Stimulated activated CD8-positive, alpha-beta memory T cell treated with anti-CD3 and anti-CD28 coated beads, Interleukin-15, amount 100 ng/mL, for 48 hours (primary cell): ENCODE measurements at places on chromosomes 11 and 22.

- DNase-seq, result no peak
These were observed 637.0 kb downstream of the OPCML start for GRCh38 chr11:132895340-132895739.

DNA sequence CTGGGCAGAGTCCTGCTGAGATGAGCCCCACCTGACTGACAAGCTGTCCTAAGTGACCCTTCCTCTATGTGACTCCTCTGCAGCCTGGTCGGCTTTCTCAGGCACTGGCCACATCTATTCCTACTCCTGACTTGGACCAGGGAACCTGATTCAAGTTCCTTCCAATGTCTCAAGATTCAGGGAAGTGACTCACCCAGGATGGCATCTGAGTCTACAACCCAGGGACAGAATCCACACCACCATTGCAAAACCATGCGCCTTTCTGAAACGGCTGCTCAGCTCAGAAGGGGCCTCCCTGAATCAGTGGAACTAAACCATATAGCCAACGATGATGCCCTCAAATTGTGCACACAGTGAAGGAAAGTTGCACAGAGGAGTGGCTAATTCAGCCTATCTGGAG is 63.9 kb upstream of the CSNK2A3 start:
- DNase-seq, result no peak

GRCh38 chr22:19477321-19478044 is 1.5 kb downstream of the UFD1 start:
- no peak for DNase-seq

- DNase-seq, result no peak
These were observed 164.0 kb upstream of the UBASH3B start for GRCh38 chr11:122491509-122491908.

DNA sequence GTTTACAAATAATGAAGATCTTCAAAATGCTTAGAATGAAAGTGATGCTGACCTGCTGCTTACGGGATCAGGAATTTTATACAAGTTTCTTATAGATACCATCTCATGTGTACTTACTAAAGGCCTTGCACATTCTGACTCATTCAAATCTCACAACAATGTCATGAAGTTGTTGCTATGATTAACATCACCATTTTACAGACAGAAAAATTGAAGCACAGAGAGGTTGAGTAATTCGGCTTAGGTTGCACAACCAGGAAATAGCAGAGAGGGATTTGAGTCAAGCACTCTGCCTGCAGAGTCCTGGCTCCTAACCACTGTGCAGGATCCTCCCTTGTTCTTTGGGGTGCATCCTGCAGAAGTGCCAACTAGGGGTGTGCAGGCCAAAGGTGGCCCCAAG is 471.9 kb downstream of the MIAT start:
- no peak for DNase-seq

DNA sequence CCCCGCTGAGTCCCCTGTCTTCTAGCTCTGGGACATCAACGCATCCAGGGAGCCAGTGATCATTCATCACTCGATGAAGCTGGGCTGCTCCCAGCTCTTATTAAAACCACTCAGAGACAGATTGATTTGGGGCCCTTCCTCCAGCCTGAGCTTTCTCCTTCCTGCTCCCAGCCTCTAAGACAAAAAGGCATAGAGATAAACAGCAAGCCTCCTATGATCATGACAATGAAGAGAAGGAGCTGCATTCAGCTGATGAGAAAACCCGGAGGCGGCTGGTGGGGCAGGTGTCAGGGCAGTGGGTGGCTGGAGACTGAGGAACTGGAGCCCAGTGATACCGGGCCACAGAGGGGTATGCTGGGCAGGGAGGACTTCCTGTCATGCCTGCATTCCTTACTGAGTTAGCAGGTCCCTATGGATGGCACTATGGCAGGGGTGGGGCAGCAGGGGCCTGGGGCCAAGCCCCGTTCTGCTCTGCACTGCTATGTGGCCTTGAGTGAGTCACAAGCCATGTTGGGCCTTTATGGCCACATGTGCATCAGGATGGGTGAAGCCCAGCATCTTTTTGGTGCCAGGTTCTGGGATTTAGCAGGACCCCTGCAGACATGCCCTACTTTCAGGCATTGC is 20.2 kb downstream of the PVALB start:
- DNase-seq, result no peak

DNA sequence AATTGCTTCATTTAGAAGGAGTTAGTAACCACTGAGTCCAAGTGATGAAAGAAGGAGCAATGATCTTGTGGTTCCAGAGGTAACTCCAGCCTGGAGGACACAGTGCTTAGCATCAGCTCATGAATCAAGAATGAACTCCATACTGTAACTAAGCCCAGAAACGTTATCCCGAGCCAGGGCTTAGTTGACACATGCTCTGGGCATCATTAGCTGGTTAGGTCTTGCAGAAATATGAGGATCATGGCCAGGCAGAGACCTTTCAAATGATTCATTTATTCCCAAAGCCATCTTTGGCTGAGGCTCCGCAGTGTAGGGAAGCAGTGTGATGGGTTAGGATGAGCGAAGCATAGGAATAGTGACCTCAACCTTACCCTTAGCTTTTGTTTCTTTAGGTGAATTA is 277.4 kb downstream of the FAM76B start:
- no peak for DNase-seq

DNA sequence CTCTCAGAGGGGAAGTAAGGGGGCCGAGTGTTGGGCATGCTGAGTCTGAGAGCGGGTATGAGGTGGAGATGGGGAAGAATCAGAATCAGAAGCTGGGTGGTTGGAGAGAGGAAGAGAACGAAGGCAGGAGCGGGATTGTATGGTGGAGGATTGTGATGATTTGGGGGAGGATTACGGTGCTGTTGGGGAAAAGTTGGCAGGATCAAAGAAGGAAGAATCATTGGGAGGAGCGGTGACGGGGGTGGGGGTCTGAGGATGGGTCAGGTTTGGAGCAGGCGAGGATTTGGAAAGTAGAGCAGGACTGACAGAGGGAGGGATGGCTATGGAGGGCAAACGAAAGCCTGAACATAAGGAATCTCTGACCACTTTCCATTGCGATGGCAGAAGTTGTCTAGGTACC is 22.1 kb downstream of the ZNF195 start:
- DNase-seq, result no peak

- no peak for DNase-seq
These were observed 653 bp downstream of the NAGA start for GRCh38 chr22:42069801-42070516.

GRCh38 chr11:98068251-98068650 is 952.5 kb upstream of the CNTN5 start:
- no peak for DNase-seq

GRCh38 chr22:25199731-25200520 is at the start of gene CRYBB3:
Gene CRYBB3, plus strand, starts transcription at chr22:25199858. Its CDS starts 1,539 bp downstream, at chr22:25201397.
- no peak for DNase-seq

DNA sequence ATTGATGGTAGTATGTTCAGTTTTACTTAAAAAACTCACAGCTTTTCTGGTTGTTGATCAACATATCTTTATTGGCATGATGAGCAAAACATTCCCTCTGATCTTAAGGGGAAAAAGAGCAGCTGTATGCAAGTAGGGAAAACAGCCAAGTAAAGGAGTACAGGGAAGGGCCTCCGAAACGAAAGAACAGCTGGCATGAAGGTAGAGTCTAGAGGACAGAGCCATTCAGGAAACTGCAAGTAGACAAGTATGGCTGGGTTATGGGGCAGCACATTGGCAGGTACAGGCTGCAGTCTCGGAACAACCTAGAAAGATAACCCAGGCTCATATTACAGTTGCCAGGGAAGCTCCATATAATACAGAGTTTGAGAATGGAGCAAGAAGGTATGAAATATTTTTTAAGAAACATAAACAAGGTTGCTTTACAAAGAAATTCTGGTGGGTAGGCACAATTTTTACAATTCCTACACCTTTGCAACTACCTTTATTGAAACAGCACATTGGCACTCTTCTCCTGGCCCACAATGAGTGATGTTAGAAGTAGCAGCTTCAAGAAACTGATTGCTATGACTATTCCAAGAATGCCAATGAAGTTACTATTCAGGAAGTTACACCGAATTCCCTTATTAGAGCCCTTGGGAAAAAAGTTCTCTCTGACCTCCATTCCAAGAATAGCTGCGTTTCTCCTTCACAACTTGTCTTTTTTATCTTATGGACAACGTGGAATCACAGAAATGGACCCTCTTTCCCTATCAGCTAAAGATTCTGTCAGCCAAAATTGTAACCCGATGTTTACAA is 45.2 kb downstream of the LGR4 start:
- DNase-seq, result no peak
